ENCODE measurements at places on chromosomes 6 and 20.

- no peak for DNase-seq
These were observed 23.0 kb downstream of the PLN start for GRCh38 chr6:118571121-118571520.

GRCh38 chr6:147662646-147663045 is 154.2 kb downstream of the SAMD5 start:
- no peak for DNase-seq

DNA sequence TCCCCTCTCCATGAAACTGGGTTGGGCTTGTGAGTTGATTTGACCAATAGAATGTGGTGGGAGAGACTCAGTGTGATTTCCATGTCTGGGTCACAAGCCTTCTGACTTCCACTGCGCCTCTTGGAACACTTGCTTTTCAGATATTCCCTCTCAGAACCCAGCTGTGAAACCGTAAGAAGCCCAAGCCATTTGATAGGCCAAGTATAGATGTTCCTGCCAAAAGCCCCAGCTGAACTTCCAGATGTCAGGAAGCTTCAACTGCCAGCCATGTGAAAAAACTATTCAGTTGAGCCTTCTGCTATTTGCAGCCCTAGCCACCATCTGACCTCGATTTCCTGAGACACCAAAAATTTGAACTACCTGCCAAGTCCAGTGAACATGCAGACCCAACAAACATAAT is 387.8 kb upstream of the GJE1 start:
- no peak for DNase-seq

DNA sequence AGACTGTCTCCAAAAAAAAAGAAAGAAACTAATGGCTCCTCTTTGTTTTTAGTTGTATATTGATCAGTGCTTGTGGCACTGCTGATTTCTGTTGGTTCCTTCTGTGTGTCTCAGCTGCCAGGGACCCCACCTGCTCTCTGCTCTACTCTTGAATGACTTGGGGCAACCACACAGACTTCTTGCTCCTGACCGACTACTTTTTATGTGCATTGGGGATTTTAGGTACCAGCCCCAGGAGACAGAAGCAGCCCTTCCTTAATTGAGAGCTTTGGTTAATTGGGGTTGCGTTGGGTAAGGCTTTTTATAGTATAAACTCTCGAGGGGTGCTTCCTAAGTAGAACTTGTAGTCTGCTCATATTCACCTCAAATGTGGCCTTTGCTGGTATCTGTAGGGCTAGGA is 6.9 kb downstream of the STK35 start:
- DNase-seq, result no peak

DNA sequence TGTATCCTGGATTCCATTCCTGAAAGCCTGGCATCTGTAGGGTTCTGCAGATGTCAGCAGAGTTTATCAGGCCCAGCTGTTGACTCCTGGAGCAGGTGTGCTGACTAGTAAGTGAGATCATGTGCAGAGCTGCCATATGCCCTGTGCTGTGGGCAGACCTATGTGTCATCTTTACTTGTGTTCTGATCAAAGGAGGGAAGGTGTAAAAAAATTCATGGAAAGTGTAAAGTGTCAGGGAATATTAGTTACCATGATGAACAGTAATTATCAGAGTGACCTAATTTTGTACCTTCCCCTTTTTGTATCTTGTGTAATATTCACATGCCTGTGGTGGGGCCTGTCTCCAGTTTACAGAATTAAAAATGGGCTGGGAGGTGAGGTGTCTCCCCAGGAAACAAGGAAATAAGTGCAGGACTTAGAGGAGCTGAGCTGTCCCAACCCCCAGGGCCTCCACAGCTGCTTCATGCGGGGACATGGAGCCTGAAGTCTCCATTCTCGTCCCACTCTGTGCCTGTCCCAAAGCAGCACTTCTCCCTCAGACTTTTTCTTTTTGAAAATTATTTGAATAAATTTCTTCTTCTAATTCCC is 148.2 kb upstream of the GGTLC1 start:
- DNase-seq, result no peak

- no peak for DNase-seq
These were observed 287.7 kb downstream of the CLIC5 start for GRCh38 chr6:45727819-45728449.
